ENCODE measurements at places on chromosomes 6 and 20.
A peak's percentile ranks its signal among the peaks of the same experiment; 100 is the strongest.

GRCh38 chr6:22017766-22018165, 279.1 kb downstream of the PRL start:
- DNase-seq = no peak

GRCh38 chr20:46642969-46643343, 8.3 kb downstream of the SLC13A3 start:
- DNase-seq = no peak

- no peak for DNase-seq
Observed at GRCh38 chr6:148520109-148520841, 177.6 kb downstream of the SASH1 start.

GRCh38 chr6:142700032-142700431, 244.9 kb downstream of the HIVEP2 start:
- peak; percentile 85 for DNase-seq

DNA sequence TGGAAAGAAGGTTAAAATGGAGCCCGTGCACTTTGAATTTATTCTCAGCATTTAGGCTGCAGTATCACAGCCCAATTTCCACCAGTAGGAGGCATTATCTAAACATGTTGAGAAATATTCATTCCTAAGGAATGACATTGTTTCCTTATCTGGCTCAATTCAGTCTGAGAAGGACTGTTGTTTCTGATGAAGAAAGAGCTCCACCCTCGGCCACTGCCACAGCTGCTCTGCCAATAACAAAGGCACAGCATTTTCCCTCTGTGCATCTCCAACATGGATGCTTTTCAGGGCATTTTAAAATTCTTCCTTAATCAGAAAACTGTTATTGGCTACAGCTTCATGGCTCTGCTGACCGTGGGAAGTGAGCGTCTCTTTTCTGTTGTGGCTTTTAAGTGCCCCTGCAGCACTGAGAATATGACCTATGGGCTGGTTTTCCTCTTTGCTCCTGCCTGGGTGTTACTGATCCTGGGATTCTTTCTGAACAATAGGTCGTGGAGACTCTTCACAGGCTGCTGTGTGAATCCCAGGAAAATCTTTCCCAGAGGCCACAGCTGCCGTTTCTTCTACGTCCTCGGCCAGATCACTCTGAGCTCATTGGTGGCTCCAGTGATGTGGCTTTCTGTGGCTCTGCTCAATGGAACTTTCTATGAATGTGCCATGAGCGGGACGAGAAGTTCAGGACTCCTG, at the start of gene CALHM5:
Gene CALHM5 (plus strand): TSS at position 216 of the 687 bp plus-strand sequence. CDS start 58 bp downstream, at position 274.
- DNase-seq = peak; percentile 14

DNA sequence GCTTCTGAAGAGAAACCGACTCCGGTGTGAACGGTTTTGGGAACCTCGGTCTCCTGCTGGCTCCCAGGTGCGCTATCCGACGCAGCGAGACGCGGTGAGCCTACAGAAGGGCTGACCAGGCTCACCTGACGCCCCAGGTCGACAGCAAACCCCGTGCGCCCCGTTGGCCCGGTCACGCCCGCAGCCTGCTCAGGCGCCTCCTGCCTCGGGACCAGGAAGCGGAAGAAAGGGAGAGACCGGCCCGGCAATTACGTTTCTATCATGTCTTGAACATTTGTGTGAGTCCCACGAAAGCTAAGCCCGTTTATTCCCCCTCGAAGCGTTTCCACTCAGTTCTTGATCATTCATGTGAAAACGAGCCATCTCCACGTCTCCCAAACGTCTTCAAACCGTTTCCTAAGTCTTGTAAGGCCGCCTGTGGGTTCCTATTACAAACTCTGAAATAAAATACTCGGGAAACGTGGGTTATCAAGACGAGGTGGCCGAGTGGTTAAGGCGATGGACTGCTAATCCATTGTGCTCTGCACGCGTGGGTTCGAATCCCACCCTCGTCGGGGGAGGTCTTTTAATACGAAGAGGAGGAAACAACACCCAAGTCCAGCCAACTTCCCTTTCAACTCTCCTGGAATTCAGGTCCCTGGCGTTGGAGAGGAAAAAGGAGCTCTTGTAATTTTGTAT, 150.5 kb upstream of the PRSS16 start:
- DNase-seq = peak; percentile 43

DNA sequence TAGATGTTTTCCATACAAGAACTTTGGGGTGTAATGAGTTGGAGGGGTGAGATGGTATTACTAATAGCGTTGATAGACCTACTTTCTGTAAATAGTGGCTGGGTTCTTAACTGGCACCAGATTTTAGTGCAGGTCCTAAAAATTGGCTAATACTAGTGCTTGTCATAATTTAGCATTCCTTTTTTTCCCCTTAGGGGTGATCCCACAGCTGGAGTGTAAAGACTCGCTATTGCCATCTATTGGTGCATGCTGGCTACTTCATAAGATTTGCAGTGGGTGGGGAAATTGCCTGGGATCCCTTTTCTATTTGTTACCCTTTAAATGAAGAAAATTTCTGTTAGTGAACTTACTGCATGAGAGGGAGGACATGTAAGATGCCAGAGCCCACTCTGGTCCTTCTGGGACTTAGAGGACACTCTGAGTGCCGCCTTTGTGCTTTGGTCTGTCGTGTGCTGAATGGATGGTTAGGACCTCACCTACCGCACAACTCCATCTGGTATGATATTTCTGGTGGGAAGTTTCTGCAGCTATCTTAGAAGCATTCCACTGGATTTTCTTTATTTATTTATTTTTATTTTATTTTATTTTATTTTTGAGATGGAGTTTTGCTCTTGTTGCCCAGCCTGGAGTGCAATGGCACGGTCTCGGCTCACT, 195.5 kb downstream of the JARID2 start:
- DNase-seq = peak; percentile 81

DNA sequence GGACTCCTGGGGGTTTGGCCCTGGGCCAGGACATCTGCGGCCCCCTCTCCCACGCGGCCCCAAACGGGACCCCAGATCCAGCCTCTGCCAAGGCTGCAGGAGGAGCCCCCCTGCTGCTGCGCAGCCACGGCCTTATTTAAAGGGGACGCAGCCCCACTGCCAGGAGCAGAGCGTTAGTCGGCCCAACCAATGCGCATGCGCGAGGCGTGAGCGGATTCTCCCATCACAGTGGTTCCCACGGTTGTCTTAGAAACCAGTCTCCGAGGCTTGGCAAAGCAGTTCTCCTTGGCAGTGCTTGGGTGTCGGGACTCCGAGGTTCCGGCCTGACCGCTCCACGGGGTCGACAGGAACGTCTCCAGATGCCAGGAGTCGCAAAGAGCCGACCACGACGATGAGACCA, 288.3 kb upstream of the ZNF337 start:
- DNase-seq = peak; percentile 4

DNA sequence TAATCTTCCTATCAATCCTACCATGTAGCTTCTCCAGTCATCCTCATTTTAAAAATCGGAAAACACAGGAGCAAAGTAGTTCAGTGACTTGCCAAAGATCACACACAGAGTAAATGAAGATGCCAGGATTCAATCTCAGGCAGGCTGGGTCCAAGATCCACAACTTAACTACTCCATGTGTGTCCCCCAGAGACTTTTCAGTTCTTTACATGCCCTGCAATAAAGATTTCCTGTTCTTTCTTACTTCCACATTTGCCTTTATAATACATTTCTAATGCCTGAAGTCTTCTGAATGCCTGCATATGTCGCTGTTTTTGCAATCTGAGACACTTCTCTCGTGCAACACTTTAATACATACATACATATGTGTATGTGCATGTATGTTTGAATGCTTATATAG, 121.7 kb upstream of the MARCKS start:
- DNase-seq = no peak

DNA sequence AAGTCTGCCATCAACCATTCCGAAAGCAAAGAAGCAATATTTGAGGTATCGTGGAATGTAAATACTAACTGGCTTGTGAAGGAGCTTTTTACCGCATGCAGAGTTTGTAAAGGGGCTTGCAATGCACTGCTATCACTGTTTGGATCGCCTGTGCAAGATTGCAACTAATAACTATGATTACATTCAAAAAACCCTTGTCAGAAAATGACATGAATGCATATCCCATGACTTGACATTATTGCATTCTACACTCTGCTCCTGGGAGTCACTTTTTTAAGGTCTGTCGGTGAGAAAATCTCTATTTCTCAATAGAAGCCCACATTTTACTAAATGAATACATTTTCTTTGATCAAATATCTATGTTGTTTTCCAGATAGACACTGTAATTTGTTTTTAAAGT, 335.4 kb upstream of the SPTLC3 start:
- no peak for DNase-seq

GRCh38 chr6:38350942-38351341, 288.8 kb downstream of the BTBD9 start:
- DNase-seq = no peak

GRCh38 chr6:46452312-46452917, 38.8 kb downstream of the RCAN2 start:
- no peak for DNase-seq

GRCh38 chr20:63321148-63321831, 28.3 kb downstream of the COL20A1 start:
- no peak for DNase-seq

DNA sequence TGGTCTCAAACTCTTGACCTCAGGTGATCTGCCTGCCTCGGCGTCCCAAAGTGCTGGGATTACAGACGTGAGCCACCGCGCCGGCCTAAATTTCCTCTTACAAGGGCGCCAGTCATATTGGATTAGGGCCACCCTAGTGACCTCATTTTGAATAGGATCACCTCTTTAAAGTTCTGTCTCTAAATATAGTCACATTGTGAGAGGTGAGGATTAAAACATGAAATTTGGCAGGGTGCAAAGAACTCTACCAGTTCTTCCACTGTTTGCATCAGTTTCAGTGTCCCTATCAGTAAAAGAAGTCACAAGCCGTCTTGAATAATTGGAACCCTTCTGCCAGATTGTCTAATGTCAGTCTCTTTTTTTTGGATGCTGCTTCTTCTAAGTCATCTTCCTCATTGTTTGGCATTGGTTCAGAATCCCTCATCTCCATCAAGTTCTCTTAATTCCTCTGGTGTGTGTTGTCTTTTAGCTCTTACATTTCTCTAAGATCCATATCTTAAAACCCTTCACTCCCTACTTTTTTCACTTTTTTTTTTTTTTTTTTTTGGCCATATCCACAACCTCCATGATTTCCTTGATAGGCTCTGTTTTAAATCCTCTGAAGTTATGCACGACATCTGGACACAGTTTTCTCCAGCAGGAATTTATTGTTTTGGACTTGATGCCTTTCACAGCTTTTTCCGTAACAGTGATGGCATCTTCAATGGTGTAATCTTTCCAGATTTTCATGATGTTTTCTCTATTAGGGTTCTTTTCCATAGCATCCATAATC, 56.8 kb downstream of the NCOA3 start:
- DNase-seq = no peak

GRCh38 chr20:38723848-38724625, at the start of gene SLC32A1:
Gene SLC32A1 (plus strand): TSS chr20:38724486. CDS start chr20:38724725, 239 bp downstream.
- no peak for DNase-seq

DNA sequence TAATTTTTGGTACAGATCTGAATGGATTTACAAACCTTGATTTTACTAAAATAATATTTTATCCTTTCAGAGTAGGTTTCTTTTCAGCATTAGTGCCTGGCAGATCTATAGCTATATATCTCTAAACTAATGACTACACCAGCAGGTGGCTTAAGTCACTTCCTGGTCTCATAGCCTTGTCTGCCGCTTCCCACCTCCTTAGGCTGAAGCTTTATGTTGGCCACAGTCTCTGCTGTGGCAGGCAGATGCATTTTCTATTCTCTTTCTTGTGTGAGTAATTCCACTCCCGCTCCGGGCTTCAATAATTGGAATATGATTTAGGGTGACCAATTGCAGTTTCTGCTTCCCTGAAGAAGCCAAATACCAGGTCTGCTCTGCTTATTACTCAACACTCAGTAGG, 226.8 kb upstream of the HS3ST5 start:
- DNase-seq = no peak

DNA sequence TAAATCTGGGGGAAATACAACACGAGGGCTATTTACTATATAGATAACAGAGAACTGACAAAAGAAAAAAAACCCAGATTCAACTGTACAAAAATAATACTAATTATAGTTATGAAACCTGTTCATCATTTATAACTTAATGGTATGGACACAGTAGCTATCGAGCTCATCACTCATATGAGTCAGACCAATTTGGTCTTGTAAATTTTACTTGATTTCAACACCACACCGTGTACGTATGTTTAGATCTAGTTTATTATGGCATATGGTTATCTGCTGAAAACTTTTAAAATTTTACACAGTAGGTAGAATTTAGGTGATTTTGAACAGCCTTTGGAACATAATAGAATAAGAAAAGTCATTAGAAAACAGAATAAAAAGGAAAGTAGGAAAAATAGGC, 5.5 kb downstream of the MYLK4 start:
- no peak for DNase-seq
